ENCODE measurements at places on chromosomes 5 and 9.

- DNase-seq = no peak
Measured at GRCh38 chr5:85388770-85389169, 1004.1 kb upstream of the EDIL3 start.

GRCh38 chr5:179803651-179804554 lies 2.8 kb downstream of the MGAT4B start:
- DNase-seq = no peak

GRCh38 chr9:13651969-13652663 lies 372.6 kb upstream of the MPDZ start:
- DNase-seq = no peak

GRCh38 chr5:10620346-10620745 lies 56.5 kb downstream of the ANKRD33B start:
- DNase-seq = no peak

DNA sequence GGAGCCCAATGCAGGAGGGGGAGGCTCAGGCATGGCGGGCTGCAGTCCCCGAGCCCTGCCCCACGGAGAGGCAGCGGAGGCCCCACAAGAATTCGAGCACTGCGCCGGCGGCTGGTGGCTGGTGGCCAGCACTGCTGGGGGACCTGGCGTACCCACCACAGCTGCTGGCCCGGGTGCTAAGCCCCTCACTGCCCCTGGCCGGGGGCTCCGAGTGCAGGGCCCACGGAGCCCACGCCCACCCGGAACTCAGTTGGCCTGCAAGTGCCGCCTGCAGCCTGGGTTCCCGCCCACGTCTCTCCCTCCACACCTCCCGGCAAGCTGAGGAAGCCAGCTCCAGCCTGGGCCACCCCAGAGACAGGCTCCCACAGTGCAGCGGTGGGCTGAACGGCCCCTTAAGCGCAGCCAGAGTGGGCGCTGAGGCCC lies 780.3 kb downstream of the DTWD2 start:
- DNase-seq = no peak

GRCh38 chr5:109100971-109101370 lies 308.8 kb downstream of the PJA2 start:
- no peak for DNase-seq

DNA sequence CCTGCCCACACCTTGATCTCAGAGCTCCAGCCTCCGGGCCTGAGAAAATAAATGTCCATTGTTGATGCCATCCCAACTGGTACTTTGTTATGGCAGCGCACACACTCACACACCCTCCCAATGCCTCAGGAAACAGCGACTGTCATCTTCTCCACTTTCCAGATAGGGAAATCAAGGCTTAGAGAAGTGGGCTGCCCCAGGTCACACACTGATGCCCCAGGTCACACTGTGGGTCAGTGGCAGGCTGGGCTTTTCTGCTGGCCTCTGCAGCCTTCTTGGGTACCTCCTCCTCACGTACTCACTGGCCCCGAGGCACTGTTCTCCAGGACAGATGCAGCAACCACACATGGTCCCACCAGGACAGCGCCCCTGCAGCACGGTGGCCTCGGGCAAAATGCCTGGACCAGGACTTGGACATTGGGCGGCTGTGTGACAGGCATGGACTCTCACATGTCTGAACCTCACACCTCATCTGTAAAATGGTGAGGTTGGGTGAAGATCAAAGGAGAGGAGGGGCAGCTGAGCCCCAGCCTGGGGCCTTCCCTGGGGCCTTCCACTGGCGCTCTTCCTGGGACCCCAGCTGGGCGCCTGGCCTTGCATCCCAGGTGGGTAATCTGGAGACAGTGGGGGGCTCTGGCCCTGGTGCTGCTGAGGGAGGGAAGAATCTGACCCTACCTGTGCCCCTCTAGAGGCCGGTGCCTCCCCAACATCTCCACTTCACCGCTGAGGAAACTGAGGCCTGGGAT lies 156.0 kb downstream of the COL23A1 start:
- no peak for DNase-seq

DNA sequence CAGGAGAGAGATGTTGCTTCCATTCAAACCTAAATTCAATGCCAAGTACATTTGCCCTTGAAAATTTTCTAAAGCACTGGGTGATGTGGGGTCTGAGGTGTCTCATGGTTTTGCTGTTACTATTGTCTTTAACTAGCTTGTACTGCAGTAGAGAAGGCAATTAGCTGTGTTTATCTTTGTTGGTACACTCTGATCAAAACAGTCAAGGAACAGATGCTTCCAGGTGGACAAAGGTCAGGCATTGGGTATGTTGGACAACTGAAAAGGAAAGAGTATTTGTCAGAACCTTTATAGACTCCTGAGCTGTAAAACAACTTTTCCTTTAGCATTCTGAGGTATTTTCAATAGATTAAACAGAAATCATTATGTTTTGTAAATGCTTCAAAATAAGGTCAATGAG lies 2228.7 kb upstream of the WWC1 start:
- DNase-seq = no peak

DNA sequence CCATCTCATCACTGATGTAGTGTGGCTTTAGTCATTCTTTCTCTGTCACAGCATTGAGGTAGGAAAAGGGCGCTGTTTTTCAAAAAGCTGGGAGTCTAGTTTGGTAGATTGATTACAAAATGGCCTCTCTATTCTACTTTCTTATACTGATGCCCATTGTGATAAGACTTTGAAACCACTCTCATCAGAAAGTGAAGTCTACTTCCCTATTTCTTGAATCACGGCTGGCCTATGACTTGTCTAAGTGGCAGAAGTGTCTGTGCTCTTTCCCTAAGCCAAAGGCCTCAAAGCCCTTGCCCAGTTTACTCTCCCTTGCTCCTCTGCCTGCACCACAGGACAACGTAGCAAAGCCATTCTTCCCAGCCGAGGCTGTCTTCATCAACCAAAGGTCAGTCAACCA lies 83.0 kb upstream of the IL33 start:
- no peak for DNase-seq

DNA sequence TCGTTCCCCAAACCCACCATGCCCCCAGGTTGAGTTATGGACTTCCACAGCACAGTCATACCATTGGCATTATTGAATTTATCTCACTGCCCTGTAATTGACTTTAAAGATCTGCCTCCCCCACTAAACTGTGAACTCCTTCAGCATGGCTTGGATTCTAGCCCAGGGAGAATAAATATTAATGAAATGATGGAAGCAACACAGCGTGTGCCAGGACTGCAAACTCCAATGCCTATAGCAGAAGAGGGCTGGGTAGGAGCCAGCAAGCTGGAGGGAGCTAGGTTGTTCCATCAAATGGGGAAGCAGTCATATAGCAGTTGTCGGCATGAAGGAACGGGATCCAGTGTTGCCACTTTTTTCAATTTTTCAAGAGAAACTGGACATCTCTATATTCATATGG lies 69.0 kb upstream of the MSX2 start:
- DNase-seq = no peak

- DNase-seq = no peak
Measured at GRCh38 chr9:92710368-92710767, 40.4 kb upstream of the IPPK start.

GRCh38 chr5:36217567-36217966 lies 24.2 kb downstream of the NADK2 start:
- no peak for DNase-seq

GRCh38 chr9:11128156-11128555 lies 515.4 kb upstream of the PTPRD start:
- DNase-seq = no peak

DNA sequence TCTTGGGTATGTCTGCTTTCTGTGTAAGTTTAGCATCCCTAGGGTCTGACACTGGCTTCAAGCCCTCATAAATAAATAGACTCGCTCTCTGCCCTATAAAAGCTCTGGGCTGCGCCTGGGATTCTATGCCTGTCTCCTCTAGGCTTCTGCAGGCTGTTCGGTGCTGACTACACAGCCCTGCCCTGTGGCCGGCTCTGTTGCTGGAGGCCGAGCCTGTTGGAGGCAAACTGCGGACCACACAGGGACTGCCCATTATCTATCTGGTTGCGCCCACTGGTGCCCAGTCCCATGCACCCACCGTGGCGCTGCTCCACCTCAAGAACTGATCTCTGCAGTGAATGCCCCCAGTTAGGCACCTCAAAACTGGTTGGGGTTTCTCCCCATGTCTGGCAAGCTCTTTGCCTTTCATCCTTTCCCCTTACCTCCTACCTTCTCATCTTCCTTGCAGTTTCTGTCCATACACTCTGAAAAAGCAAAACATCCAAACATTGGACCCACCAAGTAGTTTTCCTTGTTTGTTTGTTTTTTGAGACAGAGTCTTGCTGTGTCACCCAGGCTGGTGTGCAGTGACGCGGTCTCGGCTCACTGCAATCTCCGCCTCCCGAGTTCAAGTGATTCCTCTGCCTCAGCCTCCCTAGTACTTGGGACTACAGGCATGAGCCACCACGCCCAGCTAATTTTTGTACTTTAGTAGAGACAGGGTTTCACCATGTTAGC lies 207.2 kb downstream of the ERCC6L2 start:
- no peak for DNase-seq

DNA sequence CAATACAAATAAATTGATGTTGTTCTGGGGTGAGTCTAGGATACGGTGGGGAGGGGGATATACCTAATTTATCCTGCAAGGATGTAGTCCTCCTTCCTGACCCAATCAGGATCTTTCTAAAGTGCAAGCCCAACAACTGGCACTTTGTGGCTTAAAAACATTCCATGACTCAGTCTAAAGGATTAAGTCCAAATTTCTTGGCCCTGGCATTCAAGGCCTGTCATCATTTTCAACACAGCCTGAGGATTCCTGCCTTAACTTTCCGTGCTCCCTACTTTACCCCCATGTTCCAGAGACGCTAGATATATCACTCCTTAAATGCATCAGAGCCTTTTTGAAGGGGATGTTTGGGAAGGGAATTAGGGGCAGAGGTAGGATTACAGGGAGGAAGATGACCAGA lies 1.0 kb downstream of the FAM221B start:
- DNase-seq = no peak

DNA sequence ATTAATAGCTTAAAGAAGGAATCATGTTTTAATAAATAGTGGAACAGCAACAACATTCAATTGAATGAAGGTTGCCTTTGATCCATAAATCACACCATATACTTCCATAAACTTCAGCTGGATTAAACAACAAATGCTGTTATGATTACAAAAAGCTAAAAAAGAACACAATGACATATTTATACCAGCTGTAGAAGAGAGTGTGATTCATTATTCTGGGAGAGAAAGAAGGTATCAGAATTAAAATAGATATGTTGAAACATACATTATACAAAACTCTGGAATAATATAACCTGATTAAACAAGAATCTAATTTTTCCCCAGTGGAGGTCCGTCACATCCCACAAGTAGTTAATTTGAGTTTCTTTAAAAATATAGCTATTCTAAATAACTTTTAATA lies 7.5 kb upstream of the RECK start:
- no peak for DNase-seq

GRCh38 chr5:127993476-127993875 lies 90.1 kb upstream of the SLC12A2 start:
- no peak for DNase-seq

DNA sequence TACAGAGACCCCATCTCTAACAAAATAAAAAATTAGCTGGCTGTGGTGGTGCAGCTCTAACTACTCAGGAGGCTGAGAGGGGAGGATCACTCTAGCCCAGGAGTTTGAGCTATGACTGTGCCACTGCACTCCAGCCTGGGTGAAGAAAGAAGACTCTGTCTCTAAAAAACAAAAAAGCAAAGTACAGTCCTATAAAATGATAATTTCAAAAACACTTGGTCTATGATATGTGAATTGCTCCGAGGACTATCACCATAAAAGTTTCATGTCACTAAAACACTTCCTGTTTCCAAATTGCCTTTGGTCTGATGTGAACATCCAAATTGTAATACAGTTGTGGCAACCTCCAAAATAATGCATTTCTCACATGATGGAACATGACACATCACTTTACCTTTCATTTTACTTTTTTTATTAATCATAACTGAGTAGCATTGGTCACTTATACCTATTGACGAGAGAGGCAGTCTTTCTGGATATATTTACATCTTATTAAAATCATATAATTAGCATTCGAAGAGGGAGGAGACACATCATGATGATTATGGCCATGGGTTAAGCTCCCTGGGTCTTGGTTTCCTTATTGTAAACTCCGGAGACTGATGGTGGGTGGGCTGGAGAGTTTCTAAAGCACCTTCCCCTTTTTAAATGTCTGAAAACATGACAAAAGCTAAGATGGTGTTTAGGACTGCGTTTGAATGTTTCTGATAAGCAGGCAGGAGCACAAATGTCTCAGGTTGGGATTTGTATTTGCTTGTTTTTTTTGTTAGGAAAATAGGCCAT lies 25.8 kb upstream of the CD180 start:
- no peak for DNase-seq

GRCh38 chr5:104050436-104050835 lies 487.8 kb upstream of the NUDT12 start:
- DNase-seq = no peak

- no peak for DNase-seq
Measured at GRCh38 chr9:128637656-128638055, 19.0 kb downstream of the DYNC2I2 start.

DNA sequence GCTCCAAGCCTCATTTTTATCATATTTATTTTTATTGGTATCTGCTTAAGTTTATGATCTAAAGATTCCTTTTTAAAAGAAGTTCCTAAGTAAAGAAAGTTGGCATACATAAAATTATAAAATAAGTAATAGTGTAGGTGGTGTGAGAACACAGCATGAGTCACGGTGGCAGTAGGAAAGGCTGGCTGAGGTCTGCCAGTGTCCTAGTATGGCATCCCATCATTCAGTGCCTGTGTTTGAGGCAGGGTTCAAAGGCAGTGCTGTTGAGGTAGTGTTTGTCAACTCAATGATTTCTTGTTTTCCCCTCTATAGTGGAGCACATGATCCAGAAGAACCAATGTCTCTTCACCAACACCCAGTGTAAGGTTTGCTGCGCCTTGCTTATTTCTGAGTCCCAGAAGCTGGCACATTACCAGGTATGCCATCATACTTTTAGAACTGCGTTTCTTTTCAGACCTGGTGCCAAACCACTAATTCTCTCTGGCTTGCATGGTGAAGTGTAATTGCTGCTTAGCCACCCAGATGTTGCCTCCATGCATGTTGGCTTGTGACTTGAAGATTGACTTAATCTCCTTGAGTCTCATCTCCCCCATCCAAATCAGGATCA lies 18.4 kb downstream of the ZNF346 start:
- DNase-seq = no peak

DNA sequence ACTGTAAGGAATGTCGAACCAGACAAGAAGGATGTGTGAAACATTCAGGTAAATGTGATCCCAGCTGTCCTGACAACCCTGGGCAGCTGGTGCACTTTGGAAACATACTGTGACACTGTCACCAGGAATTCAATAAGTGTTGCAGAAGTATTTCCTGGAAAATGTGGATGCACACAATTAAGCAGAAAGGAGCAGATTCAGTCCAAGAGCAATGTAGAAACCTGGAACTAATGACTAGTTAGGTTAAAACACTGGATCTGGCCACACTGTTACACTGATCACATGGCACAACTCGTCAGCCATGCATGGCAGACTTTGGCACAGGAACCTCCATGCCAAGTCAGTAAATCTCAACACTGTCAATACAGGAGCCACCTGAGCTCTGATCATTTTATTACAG lies 109.0 kb downstream of the FAM174A start:
- no peak for DNase-seq

GRCh38 chr5:25618821-25619220 lies 974.0 kb upstream of the CDH10 start:
- DNase-seq = no peak

- no peak for DNase-seq
Measured at GRCh38 chr5:42621242-42621641, 135.4 kb upstream of the CCDC152 start.

GRCh38 chr9:75096796-75097195 lies 8.5 kb downstream of the OSTF1 start:
- DNase-seq = no peak

GRCh38 chr9:14027116-14027800 lies 286.7 kb downstream of the NFIB start:
- DNase-seq = no peak

- no peak for DNase-seq
Measured at GRCh38 chr5:14035859-14036503, 91.5 kb upstream of the DNAH5 start.

Measured in CD4-positive, alpha-beta T cell treated with Interleukin-1 beta for 1 hour (primary cell).